ENCODE measurements at places on chromosomes 7 and 10.

- no peak for DNase-seq
Observed at GRCh38 chr7:16347827-16348192, 73.5 kb downstream of the CRPPA start.

DNA sequence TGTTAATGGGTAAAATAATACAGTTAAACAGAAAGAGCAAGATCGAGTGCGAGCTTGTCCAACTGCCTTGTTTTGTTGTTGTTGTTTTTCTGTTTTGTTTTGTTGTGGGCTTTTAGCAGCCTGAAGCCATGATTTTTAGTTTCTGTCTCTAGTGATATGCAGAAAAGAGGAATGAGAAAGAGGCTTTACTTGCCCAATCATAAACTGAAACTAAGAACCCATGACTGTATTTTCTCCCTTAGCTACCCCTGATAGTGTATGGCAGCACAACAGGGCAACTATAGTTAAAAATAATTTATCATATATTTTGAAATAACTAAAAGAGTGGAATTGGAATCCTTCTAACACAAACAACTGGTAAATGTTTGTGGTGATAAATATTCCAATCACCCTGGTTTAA is 493.9 kb downstream of the GLRX3 start:
- DNase-seq = no peak

- no peak for DNase-seq
Observed at GRCh38 chr7:33578166-33578565, 327.2 kb upstream of the BMPER start.

GRCh38 chr10:122725768-122726167 is 26.1 kb upstream of the C10orf120 start:
- DNase-seq = no peak

DNA sequence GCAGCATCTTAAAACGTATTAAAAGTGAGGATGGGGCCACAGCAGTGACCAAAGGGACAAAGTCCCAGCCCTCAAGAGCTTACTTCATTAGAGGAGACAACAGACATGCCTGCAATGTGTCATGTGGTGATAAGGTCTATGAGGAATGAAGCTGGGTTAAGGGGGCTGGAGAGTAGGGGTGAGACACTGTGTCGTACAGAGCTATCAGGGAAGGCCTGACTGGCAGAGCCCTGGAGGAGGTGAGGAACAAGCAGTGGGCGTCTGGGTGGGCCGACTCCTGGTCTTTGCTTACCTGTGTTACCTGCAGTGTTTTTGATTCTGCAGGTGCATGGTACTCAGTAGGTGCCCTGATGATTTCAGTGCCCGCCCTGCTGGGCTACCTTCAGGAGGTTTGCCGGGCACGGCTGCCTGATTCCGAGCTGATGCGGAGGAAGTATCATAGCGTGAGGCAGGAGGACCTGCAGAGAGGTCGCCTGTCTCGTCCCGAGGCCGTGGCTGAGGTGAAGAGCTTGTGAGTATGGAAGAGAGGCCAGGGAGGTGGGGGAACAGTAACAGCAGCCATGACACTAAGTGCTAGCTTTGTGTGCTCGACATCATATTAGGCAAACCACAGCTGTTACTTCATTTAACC is 7.6 kb downstream of the ZFYVE27 start:
- DNase-seq = no peak

GRCh38 chr10:112715581-112715980 is 234.5 kb upstream of the TCF7L2 start:
- DNase-seq = no peak

- DNase-seq = no peak
Observed at GRCh38 chr10:93266858-93267257, 193.2 kb downstream of the CYP26A1 start.

GRCh38 chr7:77802557-77803405 is 4.2 kb downstream of the PHTF2 start:
- no peak for DNase-seq
